ENCODE measurements at places on chromosomes 7 and 10.

DNA sequence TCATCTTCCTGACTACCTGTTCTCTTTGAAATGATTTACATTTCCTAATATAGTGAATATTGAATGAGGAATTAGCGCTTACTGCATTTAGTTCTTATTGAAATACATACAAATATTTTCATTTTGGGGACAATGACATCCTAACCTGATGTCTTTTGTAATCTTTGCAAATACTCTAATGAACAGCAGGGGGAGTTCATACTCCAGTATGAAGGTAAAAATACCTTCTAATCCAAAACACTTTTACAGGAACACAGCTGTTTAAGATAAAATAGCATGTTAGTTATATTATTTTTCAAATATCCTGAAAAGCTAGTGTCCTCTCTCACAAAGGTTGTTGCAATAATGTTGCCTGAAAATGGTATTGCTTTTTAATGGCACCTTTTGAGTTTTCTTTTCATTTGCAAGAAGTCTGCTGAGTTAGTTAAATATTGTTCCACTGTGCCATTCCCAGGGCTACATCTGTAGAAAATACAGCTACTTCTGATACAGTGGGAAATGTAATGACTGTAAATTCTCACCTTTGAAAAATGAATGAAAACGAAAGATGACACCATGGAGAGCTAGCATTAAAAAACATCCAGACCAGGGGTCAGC is 400.0 kb downstream of the PHF14 start:
- DNase-seq: peak; percentile 50

DNA sequence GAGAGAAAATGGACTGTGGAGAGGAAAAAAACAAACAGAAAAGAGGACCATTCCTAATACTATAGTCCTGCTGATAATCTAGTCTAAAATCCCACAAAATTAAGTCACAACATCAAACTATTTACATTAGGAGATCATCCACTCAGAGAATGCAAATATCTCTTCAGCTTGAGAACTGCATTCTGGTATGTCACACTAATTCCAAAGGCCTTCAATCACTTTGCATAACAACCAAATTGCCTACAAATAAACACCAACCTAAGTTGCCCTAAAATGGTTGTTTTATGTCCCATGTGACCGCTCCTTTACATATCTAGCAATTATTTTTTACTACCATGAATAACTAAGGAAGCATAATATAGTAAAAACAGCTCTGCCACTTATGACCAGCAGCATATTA is 264.3 kb downstream of the CACNA2D1 start:
- peak; percentile 94 for DNase-seq

- no peak for DNase-seq
Observed at GRCh38 chr7:117550625-117551024, 70.8 kb downstream of the CFTR start.

DNA sequence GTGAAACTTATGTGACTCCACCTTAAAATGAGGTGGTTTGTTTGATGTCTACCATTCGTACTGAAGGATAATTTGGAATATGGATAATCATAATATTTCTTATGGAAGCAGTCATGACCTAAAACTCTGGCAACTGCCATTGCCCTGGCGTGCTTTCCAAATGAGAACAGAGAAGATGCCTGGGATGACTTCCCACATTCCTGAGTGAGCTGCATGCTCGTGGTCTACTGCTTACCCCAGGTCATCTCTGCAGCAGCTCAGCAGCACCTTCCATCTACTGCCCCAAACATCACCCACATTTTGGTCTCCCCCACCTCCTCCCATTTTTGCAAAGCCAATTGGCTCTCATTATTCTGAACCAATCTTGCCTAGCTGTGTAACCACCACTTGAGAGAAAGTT is 40.1 kb downstream of the LYZL1 start:
- DNase-seq: no peak

GRCh38 chr10:44913350-44914081 is 2.4 kb downstream of the TMEM72 start:
- DNase-seq: no peak

DNA sequence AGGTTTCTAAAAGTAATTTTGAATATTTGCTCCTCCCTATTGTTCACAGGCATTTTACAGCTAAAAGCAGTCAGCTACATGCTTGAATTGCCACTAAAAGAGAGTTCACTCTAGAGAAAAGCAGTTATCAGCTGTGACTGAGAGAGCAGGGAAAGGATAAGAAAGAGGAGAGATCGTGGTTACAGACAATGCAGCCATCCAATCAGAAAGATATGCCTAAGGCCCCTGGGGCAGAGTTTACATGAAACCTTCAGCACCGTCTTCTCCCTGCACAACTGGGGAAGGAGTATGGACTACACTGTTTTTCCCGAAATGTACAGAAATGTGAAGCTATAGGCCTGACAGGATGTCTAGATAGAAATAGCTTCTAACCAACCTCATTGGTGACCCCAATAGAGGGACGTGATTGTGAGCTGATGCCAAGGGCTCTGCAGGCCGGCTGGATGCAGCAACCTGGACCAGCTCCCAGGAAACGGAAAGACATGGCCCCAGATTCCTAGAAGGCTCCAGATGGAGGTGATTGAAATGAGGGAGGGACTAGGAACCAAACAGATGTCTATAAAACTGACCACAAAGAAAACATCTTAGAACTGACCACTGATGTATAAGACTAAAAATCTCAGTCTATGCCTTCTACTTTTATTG is 3.2 kb upstream of the VSTM4 start:
- no peak for DNase-seq

DNA sequence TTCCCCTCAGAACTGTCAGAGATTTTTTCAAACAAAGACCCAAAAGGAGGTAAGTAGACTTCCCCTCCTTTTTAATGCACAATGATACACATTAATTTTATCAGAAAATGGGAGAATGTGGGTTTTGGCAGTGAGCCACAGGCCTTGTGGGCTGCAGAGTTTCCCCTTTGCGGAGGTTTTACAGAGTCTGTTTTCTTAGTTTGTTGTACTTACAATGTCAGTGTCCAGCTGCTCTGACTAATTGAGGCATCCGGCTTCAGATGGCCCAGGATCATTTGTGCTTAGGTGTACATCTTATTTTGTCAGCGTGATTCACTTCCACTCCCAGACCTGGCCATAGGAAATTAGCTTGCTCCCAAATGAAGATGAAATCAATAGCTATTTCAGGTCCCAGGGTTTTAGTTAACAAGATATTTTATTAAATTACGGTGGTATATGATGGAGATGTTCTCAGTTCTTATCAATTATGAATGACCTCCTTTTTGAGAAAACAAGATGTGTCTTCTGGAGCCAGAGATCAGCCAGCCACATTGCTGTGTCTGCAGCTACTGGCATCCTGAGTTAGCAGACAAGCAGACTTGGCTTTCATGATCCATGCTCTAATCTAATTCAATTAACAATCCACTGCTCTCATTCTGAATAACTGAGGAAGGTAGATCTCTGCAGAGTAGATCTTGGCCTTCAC is 1086.6 kb upstream of the SORCS1 start:
- DNase-seq: no peak

Measured in NCI-H526 (cell line).